HS-5 (cell line): ENCODE measurements at places on chromosomes 16 and 17.

GRCh38 chr17:63113167-63113566 is 147.1 kb downstream of the TANC2 start:
- no peak for DNase-seq

GRCh38 chr16:11629071-11630030 is 38.9 kb upstream of the SNN start:
- DNase-seq, result no peak

DNA sequence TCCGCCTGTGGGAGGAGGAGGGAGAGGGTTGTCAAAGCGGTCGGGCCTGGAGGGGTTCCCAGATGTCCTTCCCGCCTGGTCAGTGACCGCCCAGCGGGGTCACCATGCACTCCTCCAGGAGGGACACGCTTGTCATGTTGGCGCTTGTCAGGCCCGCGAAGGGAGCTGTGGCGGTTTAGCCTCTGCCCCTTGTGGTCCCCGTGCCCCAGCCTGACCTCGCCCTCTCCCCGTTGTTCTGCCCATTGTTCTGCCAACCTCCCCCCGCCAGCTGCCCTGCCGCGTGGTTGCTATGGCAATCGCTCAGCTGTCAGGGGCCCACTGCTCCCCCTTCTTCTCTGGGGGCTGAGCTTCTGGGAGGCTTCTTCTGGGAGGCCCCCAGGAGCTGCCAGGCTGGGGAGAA is 146.4 kb upstream of the CIBAR2 start:
- DNase-seq, result no peak

GRCh38 chr16:8310323-8310722 is 280.0 kb downstream of the TMEM114 start:
- DNase-seq, result no peak

DNA sequence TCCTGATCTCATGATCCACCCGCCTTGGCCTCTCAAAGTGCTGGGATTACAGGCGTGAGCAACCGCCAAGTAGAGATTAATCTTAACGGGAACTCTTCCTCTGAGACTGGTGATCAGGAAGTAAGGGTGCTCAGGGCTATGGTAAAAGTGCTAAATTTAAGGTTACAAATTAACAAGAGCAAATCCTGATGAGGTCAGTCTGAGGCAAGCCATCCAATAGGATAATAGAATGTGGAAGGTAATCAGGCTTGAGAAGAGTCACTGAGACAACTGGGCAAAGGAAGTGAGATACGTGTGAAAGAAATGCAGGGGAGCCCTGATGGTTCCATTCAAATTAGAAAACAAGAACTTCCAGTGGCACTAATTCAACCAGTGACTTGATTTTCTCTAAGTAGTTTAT is 69.1 kb downstream of the CACNG1 start:
- no peak for DNase-seq
